Stimulated activated CD8-positive, alpha-beta memory T cell treated with anti-CD3 and anti-CD28 coated beads, Interleukin-15, amount 100 ng/mL, for 1 hour (primary cell): ENCODE measurements at places on chromosomes 4 and X.

DNA sequence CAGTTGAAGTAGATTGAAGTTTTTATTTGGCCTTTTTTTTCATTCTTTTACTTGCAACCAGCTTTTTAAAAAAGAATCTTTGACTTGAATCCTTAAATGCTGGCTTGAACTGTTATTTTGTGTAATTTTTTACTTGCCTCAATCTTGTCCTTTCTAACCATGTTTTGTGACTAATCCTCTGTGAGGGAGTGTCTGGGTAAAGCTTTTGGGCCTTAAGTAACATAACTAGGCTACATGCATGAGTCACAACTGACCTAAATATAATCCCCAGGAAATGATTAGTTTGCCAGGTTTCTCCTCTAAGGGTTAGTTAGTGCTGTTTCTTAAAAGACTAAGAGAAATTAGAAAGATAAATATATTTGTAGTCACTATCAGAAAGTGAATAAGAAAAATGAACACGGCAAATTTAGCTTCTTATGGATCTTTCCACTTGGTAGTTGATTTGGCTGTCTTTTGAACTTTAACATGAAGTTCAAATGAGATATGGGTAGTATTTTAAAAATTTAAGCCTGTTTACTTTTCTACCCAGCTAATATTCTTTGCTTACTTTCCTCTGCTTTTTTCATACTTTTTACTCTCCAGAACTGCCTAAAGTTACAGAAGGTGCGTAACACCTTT is 13.0 kb downstream of the EXOC1 start:
- DNase-seq, result no peak

GRCh38 chr4:6986072-6986780 is 56.9 kb upstream of the TADA2B start:
- DNase-seq, result no peak

DNA sequence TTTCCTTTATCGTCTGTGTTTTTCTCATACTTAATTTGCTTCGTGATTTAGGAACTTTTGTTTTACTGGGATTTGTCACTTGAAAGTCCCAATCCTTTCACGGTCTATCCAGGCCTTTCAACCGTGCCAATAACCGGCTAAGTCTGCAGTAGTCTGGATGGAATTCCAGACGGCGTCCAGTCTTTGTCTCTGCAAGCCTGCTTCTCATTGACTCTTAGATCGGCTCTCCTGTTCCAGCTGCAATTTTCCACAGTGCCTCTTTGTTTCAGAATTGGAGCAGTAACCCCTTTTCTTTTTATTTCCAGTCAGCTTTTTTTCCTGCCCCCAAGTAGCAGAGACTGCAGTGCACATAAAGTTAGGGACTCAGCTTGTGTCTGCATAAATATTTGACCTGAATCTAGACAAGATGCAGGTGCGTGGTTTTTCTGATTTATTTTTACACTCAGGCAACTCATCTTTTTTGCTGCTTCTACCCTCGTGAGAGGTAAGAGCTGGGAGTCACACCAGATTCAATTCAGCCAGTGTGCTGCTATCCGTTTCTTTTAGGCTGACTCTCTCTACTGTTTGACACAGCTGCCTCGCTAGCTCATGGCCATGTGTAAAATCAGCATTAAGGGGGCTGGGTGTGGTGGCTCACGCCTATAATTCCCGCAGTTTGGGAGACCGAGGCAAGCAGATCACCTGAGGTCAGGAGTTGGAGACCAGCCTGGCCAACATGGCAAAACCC is 37.4 kb upstream of the DHRSX start:
- DNase-seq, result no peak

DNA sequence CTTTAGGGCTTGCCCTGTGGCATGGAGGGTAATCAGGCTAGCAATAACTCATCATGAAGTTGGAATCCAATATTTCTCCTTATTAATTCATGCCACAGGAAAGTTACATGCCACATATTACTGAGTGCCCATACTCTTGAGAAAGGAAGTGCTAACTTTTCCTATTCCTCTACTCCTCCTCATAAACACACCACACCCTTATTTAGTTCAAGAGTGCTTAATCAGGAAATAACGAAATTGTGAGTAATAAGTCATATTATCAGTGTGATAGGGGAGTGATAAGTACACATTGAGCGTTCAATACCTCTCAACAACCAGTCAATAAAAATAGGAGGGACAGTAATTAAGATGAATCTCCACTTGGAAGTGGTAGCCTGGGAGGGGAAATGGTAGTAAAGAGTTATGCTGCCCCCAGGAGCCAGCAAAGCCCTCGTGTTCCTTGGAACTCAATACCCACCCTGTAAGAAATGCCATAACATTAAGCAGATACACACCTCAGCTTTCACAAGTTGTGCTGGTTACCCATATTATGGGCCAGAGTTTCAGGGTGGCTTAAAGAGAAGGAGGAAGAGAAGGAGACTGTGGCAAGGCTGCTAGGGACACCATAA is 410.0 kb upstream of the NR3C2 start:
- DNase-seq, result no peak

DNA sequence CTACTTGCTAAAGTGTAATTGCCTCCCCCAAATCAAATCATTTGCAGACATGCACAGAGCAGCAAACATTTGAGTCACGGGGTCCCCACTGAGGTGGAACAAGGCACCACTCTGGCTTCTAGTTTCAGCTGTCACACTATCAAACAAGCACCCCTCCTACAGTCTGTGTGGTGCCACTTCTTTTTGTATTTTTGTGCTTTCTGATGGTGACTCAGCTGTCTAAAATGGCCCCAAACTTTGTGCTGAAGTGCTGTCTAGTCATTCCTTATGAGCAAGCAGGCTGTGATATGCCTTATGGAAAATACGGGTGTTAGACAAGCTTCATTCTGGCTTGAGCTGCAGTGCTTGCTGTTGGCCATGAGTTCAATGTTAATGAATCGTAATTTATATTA is 15.4 kb downstream of the IGFBP7 start:
- no peak for DNase-seq

GRCh38 chr4:143417679-143418403 is 81.2 kb downstream of the GAB1 start:
- DNase-seq, result no peak

- no peak for DNase-seq
These were observed 29.5 kb upstream of the C4orf54 start for GRCh38 chr4:99687120-99687519.

DNA sequence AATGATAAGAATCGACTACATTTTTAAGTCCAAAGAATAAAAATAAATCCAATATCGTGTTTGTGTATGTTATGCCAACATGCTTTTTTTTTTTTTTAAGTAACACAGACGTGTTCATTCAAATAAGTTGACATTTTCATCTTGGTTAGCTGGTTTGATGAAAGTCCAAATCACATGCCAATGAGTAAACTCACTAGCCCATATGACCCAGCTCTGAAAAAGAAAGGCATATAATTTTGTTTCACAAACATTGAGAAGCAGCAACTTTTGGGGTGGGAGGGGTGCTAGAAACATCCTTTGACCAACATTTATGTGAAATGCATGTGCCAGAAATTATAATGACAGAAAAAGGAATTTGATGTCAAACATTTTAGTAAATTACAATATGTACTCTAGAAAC is 61.6 kb upstream of the SPP1 start:
- no peak for DNase-seq

DNA sequence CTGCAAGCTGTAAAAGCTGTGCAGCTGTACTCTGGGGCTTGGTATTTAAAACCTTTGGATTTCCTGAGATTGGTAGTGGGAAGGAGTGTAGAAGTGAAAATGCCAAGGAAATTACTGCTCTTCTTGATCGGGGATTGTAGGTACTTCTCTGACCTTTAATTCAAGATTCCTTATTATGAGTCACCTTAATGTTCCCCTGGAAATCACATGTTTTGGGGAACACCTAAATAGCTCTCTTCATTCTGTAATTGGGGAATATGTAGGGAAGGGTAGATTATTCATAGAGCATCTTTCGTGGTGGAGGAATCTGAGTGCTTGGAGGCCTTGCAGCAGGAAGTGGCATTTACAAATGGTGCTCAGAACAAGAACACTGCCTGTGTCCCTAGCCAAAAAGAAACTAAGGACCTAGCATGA is 137.8 kb downstream of the UCHL1 start:
- DNase-seq, result no peak

- no peak for DNase-seq
These were observed 725 bp downstream of the SMC1A start for GRCh38 chrX:53421772-53422085.

GRCh38 chrX:12142661-12143060 is 4.4 kb downstream of the FRMPD4 start:
- DNase-seq, result no peak

GRCh38 chr4:176193938-176194337 is 1.4 kb downstream of the SPATA4 start:
- DNase-seq, result no peak

- no peak for DNase-seq
These were observed 557 bp upstream of the USP38 start for GRCh38 chr4:143184217-143184502.

DNA sequence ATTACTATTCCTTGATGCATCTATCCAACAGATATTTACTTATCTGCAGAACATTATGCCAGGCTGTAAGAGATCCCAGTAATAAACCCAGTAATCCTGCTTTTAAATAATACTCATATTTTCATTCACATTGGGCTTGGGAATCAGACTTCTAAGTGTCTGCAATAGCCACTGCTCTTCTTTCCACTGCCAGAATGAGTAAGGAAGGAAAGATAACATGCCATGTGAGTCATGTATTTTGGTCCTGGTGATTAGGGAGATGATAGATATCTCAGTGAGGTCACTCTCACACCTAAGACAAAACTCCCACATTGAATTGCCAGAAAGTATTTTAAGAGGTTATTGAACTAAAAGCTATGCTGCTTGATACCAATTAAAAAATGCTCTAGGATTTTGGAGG is 13.9 kb upstream of the HEPH start:
- DNase-seq, result no peak

GRCh38 chr4:63459329-63459728 is 949.9 kb downstream of the TECRL start:
- DNase-seq, result no peak

DNA sequence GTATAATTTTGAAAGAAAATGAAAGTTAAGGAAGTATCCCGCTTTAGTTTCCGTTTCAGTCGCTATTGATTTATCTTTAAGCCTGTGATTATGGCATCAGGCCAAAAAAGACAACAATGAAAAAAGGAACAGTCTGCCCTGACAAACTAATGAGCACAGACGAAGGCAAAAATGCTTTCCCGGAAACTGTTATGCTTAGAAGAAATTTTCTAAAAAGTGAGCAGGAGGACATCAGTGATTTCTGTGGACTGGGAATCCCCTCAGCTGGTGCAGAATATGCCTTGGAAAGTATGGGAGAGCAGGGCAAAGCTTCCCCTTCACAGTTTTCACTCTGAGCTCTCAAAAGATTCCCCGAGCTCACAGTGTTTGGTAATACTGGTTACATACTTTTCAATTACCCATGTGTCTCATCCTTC is 5.1 kb upstream of the CXCL10 start:
- no peak for DNase-seq

GRCh38 chr4:3284734-3285557 is 7.9 kb upstream of the RGS12 start:
- DNase-seq, result no peak

GRCh38 chr4:124640022-124640730 is 72.4 kb downstream of the ANKRD50 start:
- no peak for DNase-seq

DNA sequence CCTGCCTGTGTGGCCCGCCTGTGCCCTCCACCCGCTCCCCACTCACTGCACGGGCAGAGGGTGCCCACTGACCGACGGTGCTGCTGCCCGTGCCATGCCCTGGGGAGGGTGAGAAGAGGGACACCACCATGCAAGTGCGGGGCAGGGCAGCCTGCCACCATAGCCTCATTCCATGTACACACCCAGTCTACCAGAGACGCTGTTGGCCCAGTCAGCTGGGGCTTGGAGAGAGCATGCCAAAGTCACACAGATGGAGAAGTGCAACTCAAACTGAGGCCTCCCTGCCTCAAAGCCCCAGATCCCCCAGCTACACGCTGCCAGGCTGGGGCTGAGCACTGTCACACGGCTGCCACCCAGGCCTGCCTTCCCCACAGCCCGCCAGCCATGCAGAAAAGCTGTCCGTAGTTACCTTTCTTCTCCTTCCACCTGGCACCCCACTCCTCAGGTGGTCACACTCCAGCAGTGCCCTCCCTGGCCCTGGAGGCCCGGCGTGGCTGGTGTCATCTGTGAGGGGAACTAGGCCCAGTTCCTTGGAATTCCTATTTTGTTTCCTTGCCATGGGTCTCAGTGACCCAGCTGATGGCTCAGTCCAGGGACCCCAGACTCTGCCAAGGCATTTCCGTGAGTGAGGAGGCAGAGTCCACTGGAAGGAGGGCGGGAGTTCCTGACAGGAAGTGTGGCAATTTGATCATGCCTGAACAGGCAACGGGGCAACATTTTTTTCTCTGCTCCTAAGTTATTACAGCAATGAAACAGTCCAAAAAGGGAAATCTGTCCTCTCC is at the start of gene SLC2A9:
SLC2A9 (minus strand) TSS at position 627 of the 782 bp plus-strand sequence; CDS start at position 559, 68 bp downstream.
- no peak for DNase-seq

DNA sequence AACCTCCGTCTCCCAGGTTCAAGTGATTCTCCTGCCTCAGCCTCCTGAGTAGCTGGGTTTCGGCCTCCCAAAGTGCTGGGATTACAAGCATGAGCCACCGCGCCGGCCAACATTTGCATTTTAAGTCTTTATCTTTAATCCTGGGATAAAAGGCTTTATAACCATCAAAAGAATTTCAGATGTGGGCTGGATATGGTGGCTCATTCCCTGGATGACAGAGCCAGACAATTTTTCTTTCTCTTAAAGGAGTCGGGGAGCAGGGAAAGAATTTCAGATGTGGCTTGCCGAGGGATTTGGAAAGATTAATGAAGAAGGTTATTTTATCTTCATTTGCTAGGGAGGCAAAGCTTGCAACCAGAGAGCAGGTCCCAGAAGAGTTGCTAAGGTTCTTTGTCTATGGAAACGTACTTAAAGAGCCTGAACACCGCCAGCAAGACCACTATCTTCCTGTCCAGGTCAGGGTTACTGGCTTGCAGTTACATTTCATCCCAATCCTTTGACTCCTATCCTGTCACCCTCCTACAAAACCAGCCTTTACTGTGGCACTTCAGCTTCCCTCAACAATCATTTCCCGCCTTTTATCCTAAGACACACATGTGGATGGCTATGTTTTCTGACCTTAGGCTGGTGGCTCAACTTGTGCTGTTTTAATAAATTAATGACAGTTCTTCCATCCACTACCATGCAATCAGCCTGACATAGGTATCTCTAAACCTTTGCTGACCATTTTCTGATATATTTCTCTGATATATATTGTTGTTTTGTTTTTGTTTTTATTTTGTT is 3.9 kb upstream of the KLHL8 start:
- no peak for DNase-seq

- no peak for DNase-seq
These were observed 54.3 kb downstream of the DCTD start for GRCh38 chr4:182862921-182863320.

DNA sequence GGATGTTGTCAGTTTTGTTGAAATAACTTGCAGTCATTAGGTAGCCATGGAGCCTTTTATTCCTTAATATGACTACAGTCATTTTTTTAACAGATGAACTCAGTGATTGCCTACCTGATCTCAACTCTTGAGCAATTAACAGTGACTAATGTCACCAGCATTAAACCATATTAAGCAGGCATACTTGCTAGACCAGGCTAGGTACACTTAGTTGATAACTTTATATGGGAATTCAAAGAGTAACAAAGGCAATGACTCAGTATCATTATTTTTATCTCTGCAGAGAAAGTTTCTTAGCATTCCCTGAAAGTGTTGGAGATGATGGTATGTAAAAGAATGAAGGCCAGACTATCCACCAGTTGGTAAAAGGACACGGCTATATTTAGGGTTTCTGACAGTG is at the start of gene C4orf54:
C4orf54 (minus strand) TSS at position 31 of the 400 bp plus-strand sequence. CDS start 3,180 bp downstream, outside the sequence.
- DNase-seq, result no peak
